ENCODE measurements at places on chromosomes 13 and 19.

DNA sequence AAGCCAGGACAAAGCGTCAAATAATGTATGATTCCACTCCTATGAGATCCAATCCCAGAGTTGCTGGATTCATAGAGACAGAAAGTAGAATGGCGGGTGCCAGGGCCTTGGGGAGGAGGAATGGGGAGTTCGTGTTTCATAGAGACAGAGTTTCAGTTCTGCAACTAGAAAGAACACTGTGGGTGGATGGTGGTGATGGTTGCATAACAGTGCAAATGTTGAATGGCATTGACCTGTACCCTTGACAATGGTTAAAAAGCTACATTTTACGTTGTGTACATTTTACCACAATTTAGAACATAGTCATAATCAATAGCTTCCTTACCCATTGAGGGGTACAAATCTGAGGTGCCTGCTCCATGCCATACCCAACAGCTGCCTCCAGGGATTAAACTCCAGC lies 33.4 kb downstream of the MBD3L2B start:
- no peak for DNase-seq

- no peak for DNase-seq
Observed at GRCh38 chr13:27151798-27152599, 19.6 kb downstream of the USP12 start.

DNA sequence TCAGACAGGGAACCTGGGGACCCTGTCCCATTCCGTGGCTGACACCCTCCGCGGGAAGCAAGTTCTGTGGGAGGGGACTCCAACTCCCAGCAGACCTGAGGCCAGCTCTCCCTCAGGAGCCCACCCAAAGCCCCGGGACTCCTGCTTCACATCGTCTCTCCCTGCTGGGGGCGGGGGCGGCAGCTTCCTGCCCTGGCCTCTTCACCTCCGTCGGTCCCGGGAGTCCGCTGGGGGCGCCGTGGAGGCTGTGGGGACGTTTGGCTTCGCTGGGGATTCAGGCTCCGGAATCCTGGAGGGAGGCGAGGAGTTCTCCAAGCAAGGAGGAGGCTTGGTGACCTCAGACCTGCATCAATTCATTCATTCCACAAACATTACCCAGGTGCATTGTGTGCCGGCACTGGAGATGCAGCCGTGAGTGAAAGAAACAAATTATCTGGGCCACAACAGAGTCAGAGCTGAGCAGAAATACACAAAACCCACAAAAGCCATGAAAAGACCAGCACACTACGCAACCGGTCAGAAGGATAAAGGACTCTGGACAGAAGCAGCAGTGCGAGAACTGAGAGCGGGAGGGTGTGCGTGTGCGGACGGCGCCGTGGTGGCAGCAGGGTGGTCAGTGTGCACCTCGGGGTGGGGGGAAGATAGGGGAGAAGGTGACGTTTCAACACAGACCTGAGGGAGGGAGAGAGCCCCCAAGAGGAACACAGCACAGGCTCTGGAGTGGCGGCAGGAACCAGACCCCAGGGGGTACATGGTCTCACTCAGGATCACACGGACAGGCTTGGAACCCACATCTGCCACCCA lies 19.0 kb downstream of the EPS8L1 start:
- DNase-seq: no peak

GRCh38 chr19:58581227-58582141 lies 8.3 kb upstream of the MZF1 start:
- peak; percentile 83 for DNase-seq

- peak; percentile 35 for DNase-seq
Observed at GRCh38 chr19:13100031-13100588, 2.5 kb downstream of the LYL1 start.

- peak; percentile 100 for DNase-seq
Observed at GRCh38 chr19:58572818-58573657, at the start of gene MZF1. Gene MZF1 (minus strand): TSS chr19:58573335. CDS start chr19:58571389, 1,946 bp downstream.

GRCh38 chr19:22608441-22608840 lies 25.7 kb upstream of the ZNF492 start:
- no peak for DNase-seq

GRCh38 chr13:45231722-45232121 lies 30.9 kb upstream of the KCTD4 start:
- DNase-seq: no peak

GRCh38 chr13:45333977-45334922 lies 6.7 kb downstream of the TPT1 start:
- DNase-seq: peak; percentile 33

DNA sequence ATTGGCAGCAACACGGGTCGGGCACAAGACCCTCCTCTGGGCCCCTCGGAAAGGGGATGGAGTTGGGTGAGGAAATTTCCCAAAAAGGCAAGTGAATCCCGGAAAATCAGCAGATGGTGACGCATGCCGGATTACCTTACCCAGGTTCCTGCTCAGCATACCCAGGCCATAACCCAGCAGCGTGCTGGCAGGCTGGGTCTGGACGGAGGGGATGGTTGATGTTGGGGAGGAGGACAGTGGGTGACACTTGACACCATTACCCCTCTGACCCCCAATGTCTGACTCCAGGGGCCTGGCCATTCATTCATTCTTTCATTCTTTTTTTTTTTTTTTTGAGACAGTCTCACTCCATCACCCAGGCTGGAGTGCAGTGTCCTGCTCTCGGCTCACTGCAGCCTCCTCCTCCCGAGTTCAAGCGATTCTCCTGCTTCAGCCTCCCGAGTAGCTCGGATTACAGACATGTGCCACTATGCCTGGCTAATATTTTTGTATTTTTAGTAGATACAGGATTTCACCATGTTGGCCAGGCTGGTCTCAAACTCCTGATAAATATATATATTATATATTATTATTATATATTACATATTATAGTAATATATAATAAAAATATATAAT lies 799 bp downstream of the PVR start:
- DNase-seq: no peak

GRCh38 chr19:18669524-18669817 lies 14.0 kb upstream of the CRTC1 start:
- no peak for DNase-seq

GRCh38 chr13:101512650-101513049 lies 60.2 kb downstream of the ITGBL1 start:
- no peak for DNase-seq

- no peak for DNase-seq
Observed at GRCh38 chr13:111017755-111018459, 97.2 kb upstream of the ARHGEF7 start.

DNA sequence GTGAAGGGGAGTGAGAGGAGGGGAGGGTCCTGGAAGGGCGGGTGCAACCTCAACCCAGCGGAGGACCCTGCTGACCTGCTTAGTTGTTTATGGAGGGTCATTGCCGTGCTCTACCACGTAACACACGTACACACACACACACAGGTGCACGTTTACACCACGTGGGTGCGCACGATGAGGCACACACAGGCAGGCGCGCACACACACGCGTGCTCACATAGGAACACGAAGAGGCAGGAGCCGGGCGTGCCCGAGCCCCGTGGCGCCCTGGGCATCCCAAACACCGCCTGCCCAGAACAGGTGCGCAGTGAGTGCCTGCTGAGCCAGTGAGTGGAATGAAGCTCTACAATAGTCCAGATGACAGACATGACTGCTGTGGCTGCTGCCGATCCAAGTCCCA lies 11.2 kb upstream of the MADCAM1 start:
- no peak for DNase-seq

GRCh38 chr19:18291590-18292461 lies 10.4 kb upstream of the JUND start:
- DNase-seq: peak; percentile 64

- DNase-seq: no peak
Observed at GRCh38 chr19:38277969-38278680, 13.8 kb downstream of the SPINT2 start.

DNA sequence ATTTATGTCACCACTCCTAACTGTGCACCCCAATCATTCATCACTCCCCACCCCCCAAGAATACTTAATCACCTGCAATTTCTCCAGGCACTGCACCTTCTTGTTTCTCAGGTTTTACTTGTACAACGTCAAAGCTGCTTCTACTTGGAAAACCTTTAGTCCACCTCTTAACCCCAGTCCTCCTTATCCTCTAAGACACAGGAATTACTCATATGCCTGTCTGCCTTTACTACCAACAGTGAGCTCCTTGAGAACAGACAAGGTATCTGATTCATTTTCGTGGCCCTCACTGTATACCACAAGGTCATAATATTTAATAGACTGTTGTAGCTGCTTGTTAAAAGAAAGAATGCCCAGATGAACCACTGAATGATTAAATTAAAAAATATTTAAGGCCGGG lies 21.0 kb upstream of the NDFIP2 start:
- no peak for DNase-seq

DNA sequence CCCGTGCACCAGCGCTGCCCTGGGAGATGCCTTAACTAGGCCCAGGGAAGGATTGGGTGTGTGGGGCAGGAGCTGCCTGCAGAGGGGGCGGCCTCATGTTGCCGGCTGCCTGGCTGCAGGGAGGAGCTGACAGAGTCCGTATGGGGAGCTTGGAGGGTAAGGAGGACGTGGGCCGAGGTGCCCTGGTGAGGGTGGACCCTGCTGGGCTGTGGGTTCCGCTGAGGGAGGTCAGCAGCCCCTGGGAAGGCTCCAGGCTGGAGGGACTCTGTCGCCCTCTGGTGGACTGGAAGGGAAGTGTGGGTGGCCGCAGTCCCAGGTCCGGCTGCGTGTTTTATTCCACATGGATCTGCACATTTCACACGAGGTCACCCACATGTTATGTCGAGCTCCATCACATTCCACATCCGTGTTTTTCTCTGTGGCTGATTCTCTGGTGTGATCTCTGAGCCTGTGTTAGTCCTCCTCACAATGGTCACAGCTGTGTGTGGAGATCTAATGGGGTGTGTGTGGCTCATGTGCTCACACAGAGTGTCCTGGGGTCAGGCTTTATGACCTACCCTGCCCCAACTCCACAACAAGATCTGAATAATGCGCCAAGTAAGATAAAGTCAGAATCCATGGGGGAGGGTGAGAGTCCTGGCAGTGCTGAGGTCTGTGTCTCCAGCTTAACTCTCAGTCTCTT lies 1.8 kb upstream of the CEACAM8 start:
- no peak for DNase-seq

GRCh38 chr19:7869453-7869909 lies 4.7 kb downstream of the PRR36 start:
- peak; percentile 67 for DNase-seq

GRCh38 chr19:3132971-3133792 lies 2.7 kb upstream of the GNA15 start:
- peak; percentile 67 for DNase-seq

- no peak for DNase-seq
Observed at GRCh38 chr19:7682175-7682855, 1.7 kb downstream of the TRAPPC5 start.

DNA sequence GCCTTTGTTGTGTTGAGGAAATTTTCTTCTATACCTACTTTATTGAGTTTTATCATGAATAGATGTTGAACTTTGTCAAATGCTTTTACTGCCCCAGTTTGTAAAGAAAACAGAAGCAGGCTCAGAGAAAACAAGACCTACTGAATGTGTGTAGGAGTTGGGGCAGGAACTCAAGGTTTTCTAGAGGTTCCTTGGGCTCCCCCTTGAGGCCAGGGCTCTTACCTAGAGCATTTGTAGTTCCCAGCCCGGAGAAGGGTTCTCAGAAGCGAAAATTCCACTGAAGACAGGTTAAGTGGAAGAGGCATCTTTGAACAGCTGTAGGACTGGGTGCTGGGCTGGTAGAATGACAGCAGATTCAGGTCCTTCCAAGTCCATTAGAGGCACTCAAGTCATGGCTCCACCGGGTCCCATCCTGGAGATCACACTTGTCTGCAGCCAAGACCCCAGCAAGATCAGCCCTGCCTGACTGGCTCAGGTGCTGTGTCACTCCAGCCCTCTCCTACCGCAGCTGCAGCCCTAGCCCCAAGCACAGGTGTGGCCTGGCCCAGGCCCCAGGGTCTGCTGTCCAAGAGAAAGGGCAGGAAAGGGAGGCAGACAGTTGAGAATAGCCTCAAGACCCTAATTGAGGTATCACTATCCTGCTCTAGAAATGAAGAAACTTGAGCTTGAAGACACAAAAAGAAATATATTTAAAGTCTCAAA lies 425.5 kb downstream of the PCDH20 start:
- DNase-seq: no peak

DNA sequence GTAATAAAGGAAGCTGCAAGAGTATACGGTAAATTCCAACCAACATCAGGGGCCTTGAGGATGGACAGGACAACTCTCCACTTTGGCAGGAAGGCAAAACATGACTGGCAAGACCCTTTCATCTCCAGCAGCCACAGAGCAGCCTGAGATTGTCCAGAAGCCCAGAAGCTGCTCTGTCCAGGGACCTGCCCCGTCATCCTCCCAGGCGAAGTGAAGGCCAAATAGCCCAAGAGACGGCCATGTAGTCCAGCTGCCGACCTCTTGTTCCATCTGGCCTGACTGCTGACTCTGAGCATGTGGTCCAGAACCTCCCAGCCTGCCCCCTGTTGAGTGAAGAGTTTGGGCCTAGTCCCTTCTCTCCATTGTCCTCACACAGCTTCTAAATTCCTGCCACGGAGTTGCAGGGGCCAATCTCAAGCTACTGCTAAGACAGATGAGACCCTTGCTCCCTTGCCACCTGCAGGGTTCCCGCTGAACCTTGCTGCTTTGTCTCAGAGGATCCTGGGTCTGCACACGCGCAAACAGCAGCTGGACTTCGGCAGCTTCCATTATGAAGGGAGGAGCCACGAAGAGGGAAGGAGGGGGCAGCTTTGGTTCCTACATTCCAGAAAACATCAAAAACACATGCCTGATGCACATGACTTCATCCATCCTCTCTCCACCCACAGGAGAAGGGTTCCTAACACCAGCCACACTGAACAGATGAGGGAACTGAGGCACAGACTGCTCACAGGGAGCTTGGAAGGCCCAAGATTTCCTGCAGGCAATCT lies 196.9 kb downstream of the KATNAL1 start:
- DNase-seq: no peak

DNA sequence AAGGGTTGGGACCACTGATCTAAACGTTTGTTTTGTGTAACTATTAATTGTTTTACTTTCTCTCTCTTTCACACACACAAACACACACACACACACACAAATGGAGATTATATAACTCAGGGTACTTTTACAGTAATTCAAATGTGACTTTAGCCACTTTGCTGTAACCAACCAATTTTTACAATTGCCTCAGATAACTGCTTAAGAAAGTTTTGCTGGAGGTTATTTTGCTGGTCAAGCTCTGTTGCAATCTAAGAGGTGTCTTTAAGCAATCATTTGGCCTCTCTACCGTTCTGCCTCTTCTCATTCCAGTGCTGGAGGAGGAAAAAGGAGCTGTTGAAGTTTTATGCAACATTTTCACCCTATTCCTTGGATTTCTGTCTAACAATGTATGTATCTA lies 63.0 kb downstream of the TBC1D4 start:
- no peak for DNase-seq

GRCh38 chr13:43822969-43823368 lies 36.2 kb upstream of the ENOX1 start:
- no peak for DNase-seq

DNA sequence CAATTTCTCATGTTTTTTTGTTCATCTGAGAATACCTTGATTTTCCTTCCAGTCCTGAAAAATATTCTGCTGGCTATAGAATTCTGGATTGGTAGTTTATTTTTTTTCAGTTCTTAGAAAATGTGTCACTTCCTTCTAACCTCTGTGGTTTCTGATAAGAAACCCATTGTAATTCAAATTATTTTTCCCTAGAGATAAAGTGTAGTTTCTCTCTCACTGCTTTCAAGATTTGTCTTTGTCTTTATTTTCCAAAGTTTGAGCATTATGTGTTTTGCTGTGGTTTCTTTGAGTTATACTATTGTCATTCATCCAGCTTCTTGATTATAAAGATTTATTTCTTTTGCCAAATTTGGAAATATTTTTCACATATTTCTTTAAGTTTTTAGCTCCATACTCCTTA lies 324.0 kb upstream of the SPRY2 start:
- DNase-seq: no peak
